Kidney (tissue), 22 donors: ENCODE measurements at places on chromosomes 2 and 18.
A peak's percentile ranks its signal among the peaks of the same experiment; 100 is the strongest.

DNA sequence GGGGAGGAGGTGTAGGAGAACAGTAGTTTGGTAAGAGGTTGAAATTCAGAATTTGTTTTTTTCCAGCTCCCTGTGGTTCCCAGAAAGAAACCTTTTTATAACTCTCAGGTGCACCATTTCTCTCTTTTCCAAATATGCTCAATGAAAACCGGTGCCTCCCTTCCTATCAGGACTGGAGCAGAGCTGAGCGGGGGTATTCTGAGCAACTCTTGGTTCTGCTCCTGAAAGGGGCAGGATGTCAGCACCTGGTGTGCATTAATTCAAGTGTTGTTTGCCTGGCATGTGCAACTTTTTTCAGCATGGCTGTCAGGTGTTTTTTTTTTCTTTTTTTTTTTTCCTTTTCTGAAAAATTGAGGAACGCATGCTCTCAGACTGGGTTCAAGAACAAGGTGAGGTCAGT, 74.1 kb downstream of the MAPK4 start:
- no peak for DNase-seq

DNA sequence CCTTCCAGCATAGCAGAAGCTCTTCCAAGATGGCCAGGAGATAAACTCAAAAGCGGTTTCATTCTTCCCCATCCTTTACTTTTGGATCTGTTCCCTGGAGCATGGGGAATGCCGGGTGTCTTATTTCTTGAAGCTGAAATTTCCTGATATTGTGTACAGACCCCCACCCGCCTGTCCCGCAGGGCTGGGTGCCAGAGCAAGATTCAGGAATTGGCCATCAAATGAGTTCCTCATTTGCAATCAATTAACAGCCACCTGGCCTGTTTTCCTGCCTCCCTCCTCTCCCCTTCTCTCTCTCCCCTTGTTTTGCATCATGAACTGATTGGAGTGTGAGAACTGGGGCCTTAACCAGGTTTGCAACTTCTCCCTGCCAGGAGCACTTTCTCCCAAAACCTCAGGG, 202.1 kb downstream of the SH3RF3 start:
- no peak for DNase-seq

DNA sequence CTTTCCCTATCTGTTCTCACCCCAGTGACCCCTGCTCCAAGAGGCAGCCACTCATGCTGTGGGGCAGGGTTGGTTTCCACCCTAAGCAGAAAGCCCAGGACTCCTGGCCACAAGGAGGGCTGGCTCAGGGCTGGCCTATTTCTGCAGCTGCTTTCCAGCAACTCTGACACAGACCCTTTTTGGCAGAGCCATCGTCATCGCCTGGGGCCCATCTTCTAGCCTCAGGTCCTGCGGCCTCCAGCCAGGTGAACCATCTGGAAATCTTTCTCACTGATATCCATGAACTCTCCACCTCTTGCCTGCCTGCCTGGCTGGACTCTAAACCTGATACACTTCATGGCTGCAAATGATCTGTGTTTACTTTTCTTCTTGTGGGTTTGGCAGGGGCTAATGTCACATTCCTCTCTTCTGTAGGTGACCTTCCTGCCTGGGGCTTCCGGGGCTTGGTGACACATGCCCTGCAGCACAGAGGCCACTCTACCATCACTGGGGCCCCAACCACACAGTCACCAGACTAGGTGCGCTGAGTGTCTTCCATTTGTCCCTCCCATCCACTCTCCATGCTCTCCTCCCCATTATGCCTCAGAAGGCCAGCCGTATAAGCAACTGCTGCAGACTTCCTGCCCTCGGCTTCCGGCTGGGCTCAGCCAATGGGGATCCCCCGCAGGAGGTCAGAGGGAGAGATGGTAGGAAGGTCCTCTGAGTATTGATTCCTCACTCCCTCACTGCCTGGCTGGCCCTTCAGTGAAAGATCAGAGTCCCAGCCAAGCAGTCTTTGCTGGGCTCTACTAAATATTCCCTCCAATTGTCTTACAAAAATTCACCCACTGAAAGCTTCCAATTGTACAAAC, 9.7 kb upstream of the COPS8 start:
- peak; percentile 58 for DNase-seq

- no peak for DNase-seq
Measured at GRCh38 chr2:143885461-143885860, 634.5 kb downstream of the ZEB2 start.

GRCh38 chr2:21452263-21452662, 328.5 kb downstream of the TDRD15 start:
- DNase-seq: no peak

DNA sequence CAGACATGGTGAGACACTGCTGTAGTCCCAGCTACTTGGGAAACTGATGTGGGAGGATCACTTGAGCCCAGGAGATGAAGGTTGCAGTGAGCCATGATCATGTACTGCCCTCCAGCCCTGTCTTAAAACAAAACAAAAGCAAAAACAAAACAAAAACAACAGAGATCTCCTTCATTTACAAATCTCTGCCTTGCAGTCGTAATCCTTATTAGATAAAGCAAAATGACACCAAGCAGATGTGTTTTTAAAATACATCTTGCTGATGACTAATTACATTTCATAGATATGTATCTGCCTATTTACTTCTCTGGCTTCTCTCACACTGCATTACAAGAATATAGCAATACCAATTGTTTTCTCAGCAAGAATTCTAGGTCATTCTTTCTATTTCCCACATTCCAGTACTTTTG, 22.8 kb downstream of the NFE2L2 start:
- no peak for DNase-seq

DNA sequence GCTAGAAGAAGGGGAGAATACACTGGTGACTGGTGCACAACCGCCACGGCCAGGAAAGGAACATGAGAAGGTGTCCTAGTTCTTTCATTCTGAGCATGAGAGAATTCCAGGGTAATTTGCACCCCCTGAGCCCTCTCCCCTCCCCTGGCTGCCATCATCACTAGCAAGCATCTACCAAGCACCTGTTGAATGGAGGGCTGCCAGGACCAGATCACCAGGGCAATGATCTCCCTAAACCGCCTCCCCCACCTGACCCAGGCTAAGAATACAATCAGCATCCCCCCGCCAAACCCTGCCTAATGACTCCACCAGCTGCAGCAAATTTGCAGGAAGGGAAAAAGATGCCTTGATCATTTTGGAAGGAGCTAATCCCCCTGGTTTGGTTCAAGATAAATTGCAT, 100.2 kb downstream of the STPG4 start:
- DNase-seq: no peak

DNA sequence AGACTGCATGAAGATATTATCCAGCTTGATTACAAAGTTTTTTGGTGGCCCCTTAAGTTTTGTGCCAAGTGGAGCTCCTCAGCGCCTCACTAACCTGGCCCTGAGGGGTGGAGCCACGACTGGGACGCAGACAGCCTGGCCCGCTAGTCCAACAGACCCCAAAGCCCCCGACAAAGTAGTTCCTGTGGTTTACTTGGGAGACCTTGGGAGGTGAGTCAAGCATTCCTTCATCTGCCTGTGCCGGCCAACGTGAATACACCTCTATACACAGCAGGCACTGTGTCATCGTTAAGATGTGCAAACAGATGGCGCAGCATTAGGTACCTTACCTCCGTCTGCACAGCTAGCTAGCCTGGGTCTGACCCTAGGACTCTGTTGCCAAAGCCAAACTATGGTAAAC, 55.0 kb upstream of the LAMA1 start:
- DNase-seq: no peak

DNA sequence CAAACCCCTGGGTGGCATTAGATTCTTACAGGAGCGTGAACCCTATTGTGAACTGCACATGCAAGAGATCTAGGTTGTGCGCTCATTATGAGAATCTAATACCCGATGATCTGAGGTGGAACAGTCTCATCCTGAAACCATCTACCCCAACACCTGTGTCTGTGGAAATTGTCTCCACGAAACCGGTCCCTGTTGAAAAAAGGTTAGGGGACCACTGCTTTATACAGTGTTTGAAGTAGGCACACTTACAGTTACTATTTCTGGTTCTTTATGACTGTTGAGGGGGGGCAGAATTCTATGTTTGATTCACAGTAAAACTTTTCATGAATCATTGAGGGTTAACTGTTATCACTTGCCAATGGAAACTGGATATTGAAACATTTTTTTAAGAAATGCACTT, 72.0 kb downstream of the RIF1 start:
- DNase-seq: no peak

DNA sequence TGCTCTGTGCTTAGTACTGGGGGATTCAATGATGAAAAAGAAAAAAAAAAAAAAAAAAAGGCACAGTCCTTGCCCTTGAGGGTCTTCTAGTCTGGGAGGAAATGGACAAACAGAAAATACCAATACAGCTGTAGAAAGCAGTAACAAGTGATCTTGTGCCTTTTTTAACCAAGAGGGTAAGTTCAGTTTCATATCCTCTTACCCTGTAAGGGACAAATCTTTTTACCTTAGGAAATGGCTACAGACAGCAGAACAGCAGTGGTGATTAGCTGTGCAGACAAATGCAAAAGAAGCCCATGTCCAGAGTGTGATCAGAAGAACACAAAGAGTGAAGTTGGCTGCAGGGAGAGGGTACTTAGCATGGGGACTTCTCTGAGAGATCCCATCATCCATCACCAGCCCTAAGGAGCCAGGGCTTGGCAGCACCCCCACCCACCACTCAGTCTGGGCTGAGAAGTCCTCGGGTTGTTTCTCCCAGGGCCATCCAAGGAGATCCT, 102.9 kb downstream of the ALPK2 start:
- no peak for DNase-seq

DNA sequence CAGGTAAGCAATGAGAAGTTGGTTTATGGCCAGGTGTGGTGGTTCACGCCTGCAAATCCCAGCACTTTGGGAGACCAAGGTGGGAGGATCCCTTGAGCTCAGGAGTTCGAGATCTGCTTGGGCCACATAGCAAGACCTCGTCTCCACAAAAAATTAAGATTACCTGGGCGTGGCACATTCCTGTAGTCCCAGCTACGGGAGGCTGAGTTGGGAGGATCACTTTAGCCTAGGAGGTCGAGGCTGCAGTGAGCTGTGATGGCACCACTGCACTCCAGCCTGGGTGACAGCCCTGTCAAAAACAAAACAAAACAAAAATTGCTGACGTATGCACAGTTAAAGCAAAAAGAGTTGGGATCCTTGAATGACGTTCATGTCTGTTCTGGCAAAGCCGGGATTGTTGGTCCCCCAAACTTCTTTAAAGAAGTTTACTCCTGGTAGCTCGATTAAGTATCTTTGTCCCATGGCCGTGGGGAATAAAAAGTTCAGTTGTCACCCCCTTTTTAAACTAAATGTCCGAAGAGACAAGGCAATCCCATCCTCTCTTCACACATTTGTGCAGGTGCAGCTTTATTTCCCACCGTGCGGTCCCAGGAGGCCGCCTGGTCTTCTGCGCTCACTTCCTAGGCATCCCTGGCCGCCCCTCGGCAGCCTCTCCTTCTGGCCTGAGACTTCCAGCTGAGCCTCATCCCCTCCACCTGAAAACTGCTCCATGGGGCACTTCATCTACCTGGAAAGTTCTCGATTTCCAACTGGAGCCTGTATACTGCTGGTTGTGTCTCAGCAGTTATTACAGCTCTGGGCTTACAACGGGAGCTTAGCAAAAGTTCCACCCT, 762 bp upstream of the SPOPL start:
- no peak for DNase-seq

DNA sequence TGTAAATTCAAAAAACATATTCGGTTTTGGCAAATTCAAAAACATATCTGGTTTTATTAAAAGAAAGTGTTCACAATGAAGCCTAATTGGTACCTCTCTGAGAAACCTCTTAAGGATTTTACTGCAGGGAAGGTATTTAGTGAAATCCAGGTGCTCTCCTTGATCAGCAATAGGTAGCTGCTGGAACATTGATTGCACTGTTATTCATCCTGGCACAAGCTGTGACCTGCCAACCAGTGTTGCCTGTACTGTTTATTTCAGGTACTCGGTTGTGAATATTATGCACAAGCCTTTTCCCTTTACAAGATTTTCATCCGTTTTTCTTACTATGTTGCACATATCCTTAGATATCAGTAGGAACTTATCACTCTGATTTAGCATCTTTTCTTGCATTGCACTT, 155.8 kb upstream of the ZEB2 start:
- DNase-seq: no peak

GRCh38 chr2:22694856-22695255, 690.1 kb upstream of the KLHL29 start:
- no peak for DNase-seq

DNA sequence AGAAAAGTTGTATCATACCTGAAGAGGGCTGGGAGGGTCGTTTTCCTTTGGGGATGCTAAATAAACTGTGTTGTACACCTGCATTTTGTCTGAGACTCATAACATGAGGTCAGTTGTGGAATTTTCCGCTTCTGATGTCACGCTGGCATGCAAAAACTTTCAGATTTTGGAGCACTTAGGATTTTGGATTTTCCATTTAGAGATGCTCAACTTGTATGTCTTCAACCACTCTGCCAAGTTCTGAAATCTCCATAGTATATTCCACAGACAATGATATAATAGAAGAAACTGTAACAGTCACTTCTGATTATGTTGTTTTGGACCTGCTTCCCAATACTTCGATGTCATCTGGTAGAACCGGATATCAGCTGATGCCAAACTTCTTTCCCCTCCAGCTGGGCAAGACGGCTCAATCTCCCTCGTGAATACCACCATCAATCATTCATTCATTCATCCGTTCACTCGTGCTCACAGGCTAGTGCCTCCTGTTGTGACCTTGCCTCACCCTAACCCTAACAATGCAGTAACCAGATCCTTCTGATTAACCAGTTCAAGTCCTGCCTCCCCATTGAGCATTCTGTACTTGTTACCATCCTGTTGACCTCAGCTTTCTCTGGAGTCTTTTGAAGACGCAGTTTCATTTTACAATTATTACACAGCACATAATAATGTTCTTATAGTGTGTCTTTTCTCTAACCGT, 5.3 kb upstream of the PLEKHH2 start:
- DNase-seq: no peak

- peak; percentile 96 for DNase-seq
Measured at GRCh38 chr2:62505750-62506420, at the start of gene TMEM17. Gene TMEM17, minus strand, starts transcription at chr2:62506195. Its CDS starts 66 bp downstream, at chr2:62506129.

DNA sequence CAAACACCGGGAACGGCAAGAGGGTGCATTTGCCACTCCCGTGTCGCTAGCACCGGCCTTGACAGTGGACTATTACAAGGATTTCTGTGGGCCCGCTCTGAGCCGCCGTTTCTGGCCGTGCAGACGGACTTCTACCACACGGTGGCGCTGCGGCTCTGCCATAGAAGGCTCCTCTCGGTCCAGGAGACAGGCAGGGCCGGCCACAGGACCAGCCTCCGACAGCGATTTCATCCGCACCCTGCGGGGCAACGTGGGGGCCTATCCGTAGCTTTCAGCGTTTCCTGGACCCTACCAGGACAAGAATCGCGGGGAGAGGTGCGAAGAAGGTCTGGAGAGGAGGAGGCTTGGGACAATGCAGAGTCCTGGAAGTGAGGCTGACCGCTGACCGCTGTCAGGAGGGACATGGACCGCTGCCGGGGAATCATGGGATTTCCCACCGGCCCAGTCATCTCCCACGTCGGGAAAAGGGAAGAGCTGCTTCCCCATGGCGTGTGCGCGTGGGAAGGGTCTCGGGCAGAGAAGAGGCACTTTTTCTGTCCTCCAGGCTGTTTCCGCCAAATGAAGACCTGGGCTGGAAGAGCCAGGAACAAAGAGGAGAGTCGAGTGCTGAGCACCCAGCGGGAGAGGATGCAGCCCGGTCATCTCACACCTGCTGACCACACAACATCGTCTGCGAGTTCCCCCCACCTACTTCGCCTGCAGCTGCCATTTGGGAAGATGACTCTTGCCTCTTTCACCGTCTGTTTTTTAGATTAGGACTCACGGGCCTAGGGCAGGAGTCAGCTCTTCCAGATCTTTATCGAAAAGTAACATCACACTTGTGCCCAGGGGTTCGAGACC, 35.5 kb upstream of the HAAO start:
- peak; percentile 94 for DNase-seq

GRCh38 chr2:233449921-233450863, 95.9 kb downstream of the DGKD start:
- DNase-seq: no peak

- no peak for DNase-seq
Measured at GRCh38 chr2:105712981-105713596, 31.6 kb upstream of the NCK2 start.
